Renal cortical epithelial cell (primary cell): ENCODE measurements at places on chromosomes 7 and 10. TPM values are rescaled to one million over a fixed set of nuclear protein-coding genes. Genes with fewer than 3 reads are reported as not detected.

The SLC25A40 gene
- total RNA-seq = 9.6 and 20.6 TPM in 2 replicates

The IL2RA gene
- total RNA-seq = not detected in 2 replicates

The ZNF398 gene
- 7.5 and 17.8 TPM in 2 replicates for total RNA-seq

The NOS3 gene
- 0.15 and 0.35 TPM in 2 replicates for total RNA-seq

The CAMK2B gene
- 0.20 and 1.6 TPM in 2 replicates for total RNA-seq

The TACR2 gene
- 0.05 TPM in 1 of 2 replicates, not detected in the other for total RNA-seq

The PCLO gene
- total RNA-seq = 0.35 and 5.2 TPM in 2 replicates

The EVX1 gene
- total RNA-seq = not detected in 2 replicates

The CALCR gene
- total RNA-seq = 0.17 and 2.8 TPM in 2 replicates
